ENCODE measurements at places on chromosomes 4 and X. TPM values are rescaled to one million over a fixed set of nuclear protein-coding genes. Genes with fewer than 3 reads are reported as not detected.

DNA sequence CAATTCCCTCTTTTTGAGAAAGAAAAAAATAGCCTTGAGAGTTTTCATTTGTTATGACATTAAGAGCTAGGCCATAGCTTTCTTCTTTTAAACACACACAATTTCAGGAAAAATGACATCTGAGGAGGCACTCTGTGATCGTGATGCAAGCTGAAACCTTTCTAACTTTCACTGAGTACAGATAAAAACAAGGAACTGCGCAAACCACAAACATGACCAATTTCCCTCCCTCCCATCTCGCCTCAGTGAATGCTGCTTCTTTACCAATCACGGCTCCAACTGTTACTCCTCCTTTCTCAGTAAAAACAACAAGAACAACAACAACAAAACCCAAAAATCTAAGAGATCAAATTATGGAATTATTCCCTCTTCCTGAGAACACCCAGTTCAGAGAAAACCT, 626.8 kb downstream of the TLL1 start:
- no peaks in the 10 kb centered on the region for H3K27me3 ChIP-seq
- peaks cover 14% of the 10 kb centered on the region for H3K4me1 ChIP-seq
- DNase-seq: no peak
- no peak overlapping the region for H3K27ac ChIP-seq
- no peaks in the 10 kb centered on the region for H3K36me3 ChIP-seq

The PDGFC gene
- 97.7 TPM for total RNA-seq

DNA sequence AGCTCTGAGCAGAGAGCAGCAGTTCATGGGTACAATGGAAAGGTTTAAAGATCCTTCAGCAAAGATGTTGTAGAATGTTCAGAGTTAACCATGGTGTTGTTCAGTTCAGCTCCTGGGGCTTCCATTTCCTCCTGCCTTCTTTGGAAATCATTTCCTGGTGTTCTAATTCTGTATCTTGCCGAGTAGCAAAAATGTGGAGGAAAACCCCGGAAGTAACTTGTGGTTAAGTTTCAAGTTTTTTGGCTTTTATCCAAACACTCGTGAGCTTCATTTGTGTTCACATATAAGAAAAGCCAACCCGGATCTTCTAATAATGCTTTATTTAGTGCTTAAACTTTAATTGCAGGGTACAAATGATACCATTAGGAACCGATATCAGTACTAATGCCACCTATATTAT, 33.6 kb upstream of the ARX start:
- DNase-seq: no peak
- H3K27ac ChIP-seq: no peak overlapping the region
- H3K36me3 ChIP-seq: no peaks in the 10 kb centered on the region
- H3K4me1 ChIP-seq: no peaks in the 10 kb centered on the region

The MTCP1 gene
- total RNA-seq: 14.5 TPM

- DNase-seq: no peak
- H3K27ac ChIP-seq: no peak overlapping the region
- H3K36me3 ChIP-seq: no peaks in the 10 kb centered on the region
- no peaks in the 10 kb centered on the region for H3K4me1 ChIP-seq
Measured at GRCh38 chr4:95462921-95463320, 85.9 kb downstream of the UNC5C start.

DNA sequence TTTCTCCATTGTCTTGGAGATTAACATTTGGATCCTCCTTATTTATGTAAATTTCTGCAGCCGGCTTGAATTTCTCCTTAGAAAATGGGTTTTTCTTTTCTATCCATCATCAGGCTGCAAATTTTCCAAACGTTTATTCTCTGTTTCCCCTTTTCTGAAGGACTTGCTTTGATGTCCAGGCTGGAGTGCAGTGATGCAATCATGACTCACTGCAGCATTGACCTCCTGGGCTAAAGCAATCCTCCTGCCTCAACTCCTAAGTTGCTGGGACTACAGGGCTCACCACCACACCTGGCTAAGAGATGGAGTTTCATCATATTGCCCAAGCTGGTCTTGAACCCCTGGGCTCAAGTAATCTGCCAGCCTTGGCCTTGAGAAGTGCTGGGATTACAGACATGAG, 144.0 kb upstream of the ZXDB start:
- no peak for DNase-seq
- H3K4me3 ChIP-seq: no peak overlapping the region
- no peak overlapping the region for H3K27ac ChIP-seq
- no peaks in the 10 kb centered on the region for H3K36me3 ChIP-seq
- no peaks in the 10 kb centered on the region for H3K4me1 ChIP-seq

DNA sequence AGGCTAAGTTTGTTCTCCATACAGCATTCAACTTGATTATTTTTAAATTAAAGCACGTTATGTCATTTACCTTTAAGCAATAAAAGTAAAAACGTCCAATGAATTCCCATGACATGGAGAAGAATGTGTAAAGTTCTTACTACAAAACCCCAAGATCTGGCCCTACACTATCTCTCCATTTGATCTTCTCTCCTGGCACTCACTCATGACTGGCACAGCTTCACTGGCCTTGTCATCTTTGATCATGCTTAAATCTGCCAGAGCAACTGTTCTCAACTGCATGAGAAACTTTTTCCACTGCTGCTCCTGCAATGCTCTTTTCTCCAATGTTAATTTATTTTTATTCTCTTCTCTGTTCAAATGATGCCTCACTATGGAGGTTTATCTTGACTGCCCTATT, 1109.0 kb upstream of the IGFBP7 start:
- H3K4me3 ChIP-seq: no peak overlapping the region
- H3K4me1 ChIP-seq: no peaks in the 10 kb centered on the region
- H3K36me3 ChIP-seq: peaks cover 3% of the 10 kb centered on the region
- no peak for DNase-seq

DNA sequence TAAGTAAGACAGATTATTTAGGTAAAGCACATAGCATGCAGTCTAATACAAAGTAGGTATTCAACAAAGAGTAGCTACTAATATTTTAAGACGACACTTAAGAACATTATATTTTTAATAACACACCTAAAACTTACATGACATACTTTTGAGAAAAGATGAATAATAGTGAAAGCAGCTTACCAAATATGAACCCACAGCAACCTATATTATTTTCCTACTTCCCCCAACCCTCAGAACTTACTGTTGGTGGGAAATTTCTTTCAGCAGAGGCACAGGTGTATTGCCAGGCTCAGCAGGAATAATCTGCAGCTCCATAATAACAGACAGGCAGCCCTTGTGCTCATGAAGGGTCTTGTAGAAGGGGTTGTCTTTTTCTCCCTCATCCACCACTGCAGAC, 498.9 kb downstream of the GLUD2 start:
- H3K36me3 ChIP-seq: no peaks in the 10 kb centered on the region
- no peak for DNase-seq
- H3K4me3 ChIP-seq: no peak overlapping the region

The EXOSC9 gene
- total RNA-seq: 30.2 TPM

The VCX3B gene
- total RNA-seq: not detected

DNA sequence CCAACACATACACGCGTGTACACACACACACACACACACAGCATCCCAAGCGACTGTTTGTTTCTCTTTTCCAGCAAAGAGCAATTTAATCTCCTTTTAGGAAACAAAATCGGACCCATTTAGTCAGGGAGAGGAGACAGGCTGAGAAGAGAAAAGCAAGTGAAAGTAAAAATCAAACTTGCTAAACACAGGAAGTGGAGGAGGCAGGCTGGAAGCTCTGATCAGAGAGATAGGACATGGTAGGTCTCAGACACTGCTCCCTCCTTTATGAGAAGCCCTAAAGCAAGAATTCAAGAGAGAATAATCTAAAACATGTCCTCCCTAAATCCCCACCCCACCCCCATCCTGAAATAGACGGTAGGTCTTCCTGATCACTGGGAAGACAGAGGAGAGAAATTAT, 62.3 kb downstream of the GPC3 start:
- H3K36me3 ChIP-seq: no peaks in the 10 kb centered on the region
- no peaks in the 10 kb centered on the region for H3K4me1 ChIP-seq
- no peak overlapping the region for H3K4me3 ChIP-seq

The CFAP99 gene
- not detected for total RNA-seq

GRCh38 chr4:89363786-89364185, 56.2 kb upstream of the GPRIN3 start:
- no peak overlapping the region for H3K27ac ChIP-seq
- H3K4me1 ChIP-seq: peaks cover 3% of the 10 kb centered on the region
- DNase-seq: no peak
- H3K27me3 ChIP-seq: peaks cover 12% of the 10 kb centered on the region

DNA sequence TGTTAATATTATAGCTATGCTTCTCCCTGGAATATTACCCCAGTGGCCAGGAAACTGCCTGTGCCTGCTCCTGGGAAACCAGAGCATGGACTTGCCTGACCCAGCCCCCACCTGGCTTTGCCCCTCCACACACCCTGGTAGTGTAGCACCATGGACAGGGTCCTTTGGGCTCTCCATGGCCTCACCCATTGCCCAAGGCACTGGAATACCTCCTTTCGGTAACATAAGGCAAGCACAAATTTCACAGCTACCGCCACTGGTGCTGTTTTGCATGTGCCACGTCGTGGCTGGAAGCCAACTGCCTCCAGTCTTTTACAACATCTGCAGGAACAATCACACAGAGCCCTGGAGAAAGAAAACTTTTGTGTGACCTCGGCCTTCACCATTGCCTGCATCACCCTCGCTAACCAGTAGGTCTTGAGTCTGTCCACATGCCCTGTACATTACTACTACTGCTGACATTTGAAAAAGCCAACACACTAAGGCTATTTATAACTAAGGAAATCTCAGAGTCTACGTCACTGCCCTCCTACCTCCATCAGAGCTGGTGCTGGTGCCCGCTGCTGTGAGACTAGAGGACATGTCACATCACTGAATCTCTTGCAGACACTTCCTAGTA, 47.7 kb downstream of the HPGD start:
- no peak for DNase-seq
- no peak overlapping the region for H3K27ac ChIP-seq
- H3K36me3 ChIP-seq: no peaks in the 10 kb centered on the region
- no peaks in the 10 kb centered on the region for H3K27me3 ChIP-seq

GRCh38 chrX:13009273-13009672, 34.4 kb downstream of the TMSB4X start:
- H3K4me3 ChIP-seq: no peak overlapping the region
- no peaks in the 10 kb centered on the region for H3K36me3 ChIP-seq
- peaks cover 43% of the 10 kb centered on the region for H3K4me1 ChIP-seq
- H3K27me3 ChIP-seq: no peaks in the 10 kb centered on the region
- H3K27ac ChIP-seq: no peak overlapping the region
- DNase-seq: no peak

The CT45A10 gene
- not detected for total RNA-seq

- no peaks in the 10 kb centered on the region for H3K27me3 ChIP-seq
- H3K4me3 ChIP-seq: no peak overlapping the region
- no peaks in the 10 kb centered on the region for H3K36me3 ChIP-seq
- no peak for DNase-seq
- H3K4me1 ChIP-seq: no peaks in the 10 kb centered on the region
Measured at GRCh38 chrX:128807367-128807766, 715.9 kb downstream of the SMARCA1 start.

The RIPPLY1 gene
- total RNA-seq: not detected

DNA sequence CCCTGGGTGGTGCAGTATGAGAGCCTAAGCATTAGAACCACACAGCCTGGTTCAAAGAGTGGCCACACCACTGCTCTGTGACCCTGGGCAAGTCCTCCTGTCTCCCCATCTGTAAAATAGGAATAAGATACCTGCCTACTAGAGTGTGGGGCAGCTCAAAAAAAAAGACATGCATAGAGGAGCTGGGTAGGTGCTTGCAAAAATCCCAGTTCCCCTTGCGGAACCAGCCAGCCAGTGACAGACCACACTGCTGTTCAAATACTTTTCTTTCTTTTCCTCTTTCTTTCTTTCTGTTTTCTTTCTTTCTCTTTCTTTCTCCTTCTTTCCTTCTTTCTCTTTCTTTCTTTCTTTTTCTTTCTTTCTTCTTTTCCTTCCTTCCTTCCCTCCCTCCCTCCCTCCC, 63.0 kb upstream of the TRIM2 start:
- peaks cover 57% of the 10 kb centered on the region for H3K4me1 ChIP-seq
- no peak overlapping the region for H3K4me3 ChIP-seq
- DNase-seq: no peak
- no peak overlapping the region for H3K27ac ChIP-seq

DNA sequence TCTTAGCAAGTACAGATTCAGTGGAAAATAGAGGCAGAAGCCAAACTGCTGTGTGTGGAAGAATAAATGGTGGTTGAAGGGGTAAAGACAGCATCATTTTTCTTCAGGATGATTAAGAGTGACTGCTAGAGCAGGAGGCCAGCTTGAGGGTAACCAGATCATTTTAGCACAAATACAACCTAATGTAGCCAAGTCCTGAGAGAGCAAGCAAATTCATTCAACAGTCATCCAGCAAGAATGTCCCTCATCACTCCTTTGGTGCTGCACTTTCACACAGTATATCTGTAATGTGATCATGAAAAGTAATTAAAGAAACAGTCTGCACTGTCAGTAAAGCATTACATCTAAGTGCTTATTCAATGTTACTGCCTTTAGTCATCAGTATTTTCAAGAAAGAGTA, 44.8 kb downstream of the NPFFR2 start:
- H3K4me3 ChIP-seq: no peak overlapping the region
- H3K27ac ChIP-seq: no peak overlapping the region
- no peaks in the 10 kb centered on the region for H3K36me3 ChIP-seq
- H3K4me1 ChIP-seq: no peaks in the 10 kb centered on the region
- H3K27me3 ChIP-seq: no peaks in the 10 kb centered on the region

The TMEM150C gene
- total RNA-seq: 0.04 TPM

DNA sequence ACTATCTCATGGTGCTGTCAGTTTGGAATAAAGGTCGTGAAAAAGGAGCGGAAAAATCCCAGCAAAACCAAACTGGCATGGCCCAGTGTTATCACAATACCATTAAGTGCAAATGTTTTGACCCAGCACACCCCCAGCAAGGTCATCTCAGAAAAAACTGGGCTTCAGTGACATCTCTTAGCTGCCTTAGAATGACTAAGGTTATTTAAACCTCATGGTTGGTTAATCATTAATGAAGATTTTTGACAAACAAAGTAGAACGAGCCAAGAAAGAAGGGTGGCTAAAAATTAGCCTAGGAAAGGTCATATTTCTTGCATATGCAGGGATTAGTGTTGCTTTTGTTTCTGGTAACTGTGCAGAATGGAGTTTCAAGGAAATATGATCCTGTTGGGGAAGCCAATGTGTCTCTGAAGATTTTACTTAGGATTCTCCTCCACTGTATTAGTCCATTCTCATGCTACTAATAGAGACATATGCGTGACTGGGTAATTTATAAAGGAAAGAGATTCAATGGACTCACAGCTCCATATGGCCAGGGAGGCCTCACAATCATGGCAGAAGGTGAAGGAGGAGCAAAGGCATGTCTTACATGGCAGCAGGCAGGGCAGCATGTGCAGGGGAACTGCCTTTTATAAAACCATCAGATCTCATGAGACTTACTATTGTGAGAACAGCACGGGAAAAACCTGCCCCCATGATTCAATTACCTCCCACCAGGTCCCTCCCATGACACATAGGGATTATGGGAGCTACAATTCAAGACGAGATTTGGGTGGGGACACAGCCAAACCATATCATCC, 83.5 kb downstream of the CHRNA9 start:
- no peaks in the 10 kb centered on the region for H3K36me3 ChIP-seq
- no peak overlapping the region for H3K4me3 ChIP-seq
- H3K27me3 ChIP-seq: peaks cover 16% of the 10 kb centered on the region
- H3K4me1 ChIP-seq: peaks cover 4% of the 10 kb centered on the region
